Memory B cell (primary cell): ENCODE measurements at places on chromosomes 2 and 18.

DNA sequence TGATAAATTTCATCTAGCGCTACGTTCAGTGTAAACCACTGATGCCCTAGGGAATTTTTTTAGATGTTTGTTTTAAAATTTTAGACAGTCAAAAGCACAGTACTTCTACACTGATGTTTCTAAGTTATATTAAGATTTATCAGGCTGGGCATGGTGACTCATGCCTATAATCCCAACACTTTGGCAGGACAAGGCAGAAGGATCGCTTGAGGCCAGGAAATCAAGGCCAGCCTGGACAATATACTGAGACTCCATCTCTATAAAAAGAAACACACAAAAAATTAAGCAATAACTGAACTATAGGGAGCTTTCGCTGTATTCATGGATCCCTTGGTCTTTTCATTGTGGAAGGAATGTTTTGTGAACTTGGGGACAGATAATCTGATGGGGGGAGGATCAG lies 50.6 kb upstream of the MAPRE2 start:
- no peak for DNase-seq
- H3K36me3 ChIP-seq, result no peaks in the 10 kb centered on the region
- peaks cover 3% of the 10 kb centered on the region for H3K4me1 ChIP-seq
- peaks cover 13% of the 10 kb centered on the region for H3K27me3 ChIP-seq
- H3K4me3 ChIP-seq, result no peak overlapping the region

- no peak overlapping the region for H3K4me3 ChIP-seq
- no peak overlapping the region for H3K27ac ChIP-seq
- H3K36me3 ChIP-seq, result peaks cover 21% of the 10 kb centered on the region
- no peaks in the 10 kb centered on the region for H3K27me3 ChIP-seq
These were observed 166.1 kb upstream of the OTX1 start for GRCh38 chr2:62884514-62884913.

GRCh38 chr18:3058328-3059191 lies 45.6 kb upstream of the LPIN2 start:
- peaks cover 7% of the 10 kb centered on the region for H3K27me3 ChIP-seq
- no peak for DNase-seq
- no peak overlapping the region for H3K4me3 ChIP-seq
- peak overlapping the region; percentile 75 for H3K27ac ChIP-seq
- H3K36me3 ChIP-seq, result peaks cover 4% of the 10 kb centered on the region
- H3K4me1 ChIP-seq, result peaks cover 28% of the 10 kb centered on the region

GRCh38 chr18:62763101-62763521 lies 47.8 kb downstream of the PHLPP1 start:
- no peak for DNase-seq
- H3K36me3 ChIP-seq, result peaks cover 9% of the 10 kb centered on the region
- H3K4me1 ChIP-seq, result peaks cover 5% of the 10 kb centered on the region
- no peak overlapping the region for H3K4me3 ChIP-seq
- no peaks in the 10 kb centered on the region for H3K27me3 ChIP-seq
- H3K27ac ChIP-seq, result no peak overlapping the region

GRCh38 chr18:74493689-74494088 lies 2.5 kb upstream of the CNDP2 start:
- DNase-seq, result no peak
- no peak overlapping the region for H3K4me3 ChIP-seq
- no peaks in the 10 kb centered on the region for H3K36me3 ChIP-seq
- peaks cover 19% of the 10 kb centered on the region for H3K4me1 ChIP-seq
- no peaks in the 10 kb centered on the region for H3K27me3 ChIP-seq
- no peak overlapping the region for H3K27ac ChIP-seq

DNA sequence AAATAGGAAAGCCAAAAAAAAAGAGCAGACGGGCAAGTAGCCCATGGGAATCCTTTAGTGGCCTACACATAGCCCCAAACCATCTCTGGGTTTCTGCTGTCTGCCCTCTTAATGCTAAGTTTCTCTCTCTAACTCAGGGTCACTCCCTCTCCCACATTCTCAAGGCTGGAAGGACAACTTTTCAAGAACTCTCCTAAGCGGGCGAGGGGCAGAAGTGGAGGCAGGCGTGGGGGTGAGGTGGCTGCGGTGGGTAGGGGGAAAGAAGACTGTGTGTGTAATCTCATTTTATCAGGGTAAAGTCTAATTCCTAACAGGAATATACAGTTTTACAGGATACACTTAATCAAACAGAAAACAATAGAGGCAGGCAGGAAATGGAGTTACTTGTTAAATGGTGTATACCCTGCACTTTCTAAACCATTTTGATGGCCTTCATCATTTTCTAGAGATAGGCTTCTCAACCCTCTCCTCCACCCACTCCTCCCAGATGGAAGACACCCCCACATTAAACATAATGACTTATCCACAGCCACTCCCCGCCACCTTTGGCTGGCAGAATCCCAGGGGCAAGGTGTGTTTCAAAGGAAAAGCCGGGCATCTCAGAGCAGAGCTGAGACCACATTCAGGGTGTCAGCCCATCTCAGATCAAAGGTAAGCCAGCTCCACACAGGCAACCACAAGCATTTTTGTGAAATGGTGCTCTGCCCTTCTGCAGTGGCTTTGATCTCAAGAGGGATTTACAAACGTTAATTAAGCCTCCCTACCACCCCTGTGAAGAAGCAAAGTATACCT lies 6.8 kb downstream of the SMAD7 start:
- no peak overlapping the region for H3K4me3 ChIP-seq
- H3K4me1 ChIP-seq, result peaks cover 31% of the 10 kb centered on the region
- H3K36me3 ChIP-seq, result no peaks in the 10 kb centered on the region
- DNase-seq, result no peak
- no peaks in the 10 kb centered on the region for H3K27me3 ChIP-seq

- H3K27ac ChIP-seq, result no peak overlapping the region
- no peaks in the 10 kb centered on the region for H3K27me3 ChIP-seq
- no peak for DNase-seq
These were observed 9.6 kb downstream of the PTGR3 start for GRCh38 chr18:75199327-75199726.

DNA sequence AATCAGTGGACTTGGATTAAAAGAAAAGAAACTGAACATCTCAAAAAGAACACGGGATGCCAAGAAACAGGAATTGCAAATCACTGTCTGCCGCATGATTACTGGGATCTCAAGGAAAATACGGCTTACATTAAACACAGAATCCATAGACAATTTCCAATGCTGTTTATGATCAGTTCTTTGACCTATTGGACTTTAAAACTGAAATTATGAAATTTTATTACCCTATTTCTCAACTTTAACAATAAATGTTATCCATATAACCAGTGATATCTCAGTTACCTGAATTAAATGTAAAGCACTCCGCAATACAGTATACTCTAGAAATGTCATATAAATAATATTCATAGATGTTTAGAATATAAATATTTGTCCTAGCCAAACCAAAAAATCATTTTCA lies 1556.9 kb upstream of the NXPH2 start:
- no peaks in the 10 kb centered on the region for H3K36me3 ChIP-seq
- H3K4me1 ChIP-seq, result no peaks in the 10 kb centered on the region
- DNase-seq, result no peak
- no peaks in the 10 kb centered on the region for H3K27me3 ChIP-seq
- no peak overlapping the region for H3K4me3 ChIP-seq

GRCh38 chr18:67515942-67516538 lies 480 bp downstream of the DSEL start:
- H3K4me1 ChIP-seq, result peaks cover 13% of the 10 kb centered on the region
- H3K4me3 ChIP-seq, result peak overlapping the region; percentile 80
- peak; percentile 34 for DNase-seq
- no peak overlapping the region for H3K27ac ChIP-seq
